ENCODE measurements at places on chromosomes 2 and 18.

- DNase-seq: no peak
Measured at GRCh38 chr18:55981712-55982475, 393.9 kb upstream of the TCF4 start.

- no peak for DNase-seq
Measured at GRCh38 chr18:1133541-1133940, 228.9 kb downstream of the ADCYAP1 start.

GRCh38 chr18:7657050-7657449 is 89.9 kb downstream of the PTPRM start:
- DNase-seq: no peak

DNA sequence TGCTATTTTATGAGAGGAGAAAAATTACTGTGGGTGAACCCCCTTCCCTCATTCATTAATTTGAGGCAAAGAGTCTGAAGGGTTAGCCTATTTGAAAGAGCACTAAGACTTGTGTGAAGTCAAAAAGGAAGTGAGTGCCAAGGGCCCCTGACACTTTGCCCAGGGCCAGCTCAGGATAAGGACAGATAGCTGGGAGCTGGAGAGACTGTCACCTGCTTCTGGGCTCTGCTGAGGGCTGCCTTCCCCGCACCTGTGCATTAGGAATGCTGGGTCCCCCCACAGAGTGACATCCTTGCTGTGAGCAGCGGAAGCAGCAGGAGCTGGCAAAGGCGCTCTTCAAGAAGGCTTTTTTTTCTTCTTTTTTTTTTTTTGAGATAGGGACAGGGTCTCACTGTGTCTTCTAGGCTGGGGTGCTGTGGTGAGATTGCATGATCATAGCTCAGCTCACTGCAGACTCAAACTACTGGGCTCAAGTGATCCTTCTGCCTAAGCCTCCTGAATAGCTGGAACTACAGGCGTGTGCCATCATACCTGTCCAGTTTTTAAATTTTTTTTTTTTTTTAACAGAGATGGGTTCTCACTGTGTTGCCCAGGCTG is 148.3 kb downstream of the AQP4 start:
- no peak for DNase-seq

- no peak for DNase-seq
Measured at GRCh38 chr2:43948370-43948769, 47.4 kb downstream of the LRPPRC start.

GRCh38 chr2:192828947-192829346 is 634.2 kb upstream of the TMEFF2 start:
- no peak for DNase-seq

GRCh38 chr2:23359631-23360567 is 25.1 kb upstream of the KLHL29 start:
- no peak for DNase-seq
